ENCODE measurements at places on chromosomes 1 and 21.

DNA sequence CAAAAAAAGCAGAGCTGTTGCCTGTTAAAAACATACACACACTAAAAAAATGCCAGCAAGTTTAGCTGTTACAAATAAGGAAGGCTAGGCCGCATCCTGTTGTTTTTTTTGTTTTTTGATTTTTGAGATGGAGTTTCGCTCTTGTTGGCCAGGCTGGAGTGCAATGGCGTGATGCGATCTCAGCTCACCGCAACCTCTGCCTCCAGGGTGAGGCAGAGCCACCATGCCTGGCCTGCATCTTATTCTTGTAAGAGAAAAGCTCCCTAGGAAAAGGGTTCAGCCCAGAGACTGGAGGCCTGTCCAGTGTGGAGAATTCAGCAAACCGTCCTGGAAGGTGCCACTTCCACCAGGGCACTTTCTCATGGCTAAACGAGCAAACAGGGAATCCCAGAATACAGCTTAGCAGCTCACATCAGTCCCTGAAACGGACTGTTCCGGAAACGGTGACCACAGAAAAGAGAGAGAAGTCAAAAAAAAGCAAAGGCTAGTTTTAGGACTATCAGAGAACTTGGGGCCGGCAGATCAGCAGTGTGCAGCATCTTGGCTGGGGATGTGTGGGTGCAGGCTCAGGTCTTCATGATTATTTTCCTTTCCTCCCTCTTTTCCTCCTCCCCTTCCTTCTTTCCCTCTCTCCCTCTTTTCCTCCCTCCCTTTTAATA is 283.6 kb downstream of the AJAP1 start:
- DNase-seq, result no peak

DNA sequence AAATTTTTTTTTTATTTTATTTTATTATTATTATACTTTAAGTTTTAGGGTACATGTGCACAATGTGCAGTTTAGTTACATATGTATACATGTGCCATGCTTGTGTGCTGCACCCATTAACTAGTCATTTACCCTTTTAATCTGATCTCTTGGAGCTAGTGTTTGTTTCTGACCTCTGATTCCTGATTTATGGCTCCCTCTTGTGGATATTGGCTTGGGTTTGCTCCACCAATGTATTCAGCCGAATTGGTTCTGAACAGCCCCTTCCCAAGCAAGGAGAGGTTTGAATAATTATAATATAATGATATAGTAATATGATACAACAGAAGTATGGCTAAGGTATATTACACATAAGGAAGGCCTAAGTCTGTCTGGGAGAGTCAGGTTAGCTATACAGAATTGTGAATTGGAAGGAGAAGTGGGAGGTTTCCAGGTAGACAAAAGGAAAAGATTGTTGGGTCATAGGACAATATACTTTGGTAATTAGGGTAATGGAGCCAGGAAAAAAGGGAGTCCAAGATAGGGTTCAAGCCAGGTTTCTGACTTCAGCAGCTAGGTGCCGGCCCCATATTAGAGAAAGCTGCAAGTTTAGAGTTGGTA is 53.1 kb upstream of the HMCN1 start:
- no peak for DNase-seq

DNA sequence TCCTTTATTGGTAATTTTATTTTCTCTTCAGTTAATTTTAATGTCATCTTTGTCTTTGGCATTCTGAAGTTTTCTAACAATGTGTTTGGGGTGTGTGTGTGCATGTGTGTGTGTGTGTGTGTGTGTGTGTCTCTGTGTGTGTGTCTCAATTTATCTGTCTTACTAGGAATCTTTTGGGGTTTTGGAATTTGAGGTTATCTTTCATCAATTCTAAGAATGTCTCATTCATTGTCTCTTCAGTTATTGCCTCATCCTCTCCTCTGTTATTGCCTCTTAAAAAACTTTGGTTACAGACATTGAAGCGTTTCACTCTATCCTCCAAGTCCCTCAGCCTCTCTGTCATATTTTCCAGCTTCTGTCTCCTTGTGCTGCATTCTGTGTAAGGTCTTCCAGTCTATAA is 18.1 kb upstream of the SAMD13 start:
- no peak for DNase-seq

DNA sequence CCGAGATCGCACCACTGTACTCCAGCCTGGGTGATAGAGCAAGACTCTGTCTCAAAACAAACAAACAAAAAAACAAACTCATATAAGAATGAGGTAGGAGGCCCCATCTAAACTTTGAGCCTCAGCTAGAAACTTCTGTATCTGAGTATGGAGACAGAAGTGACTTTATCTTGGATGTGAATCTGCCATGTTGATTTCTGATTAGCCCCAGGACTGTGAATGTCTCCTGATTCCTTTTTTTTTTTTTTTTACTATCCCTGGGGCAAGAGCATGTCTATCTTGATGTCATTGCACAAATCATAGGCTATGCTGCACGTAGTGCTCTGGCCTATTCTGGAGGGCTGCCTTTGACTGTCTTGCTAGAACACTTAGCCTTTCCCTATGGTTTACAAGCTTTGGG is 211.0 kb downstream of the PTPRU start:
- DNase-seq, result no peak

DNA sequence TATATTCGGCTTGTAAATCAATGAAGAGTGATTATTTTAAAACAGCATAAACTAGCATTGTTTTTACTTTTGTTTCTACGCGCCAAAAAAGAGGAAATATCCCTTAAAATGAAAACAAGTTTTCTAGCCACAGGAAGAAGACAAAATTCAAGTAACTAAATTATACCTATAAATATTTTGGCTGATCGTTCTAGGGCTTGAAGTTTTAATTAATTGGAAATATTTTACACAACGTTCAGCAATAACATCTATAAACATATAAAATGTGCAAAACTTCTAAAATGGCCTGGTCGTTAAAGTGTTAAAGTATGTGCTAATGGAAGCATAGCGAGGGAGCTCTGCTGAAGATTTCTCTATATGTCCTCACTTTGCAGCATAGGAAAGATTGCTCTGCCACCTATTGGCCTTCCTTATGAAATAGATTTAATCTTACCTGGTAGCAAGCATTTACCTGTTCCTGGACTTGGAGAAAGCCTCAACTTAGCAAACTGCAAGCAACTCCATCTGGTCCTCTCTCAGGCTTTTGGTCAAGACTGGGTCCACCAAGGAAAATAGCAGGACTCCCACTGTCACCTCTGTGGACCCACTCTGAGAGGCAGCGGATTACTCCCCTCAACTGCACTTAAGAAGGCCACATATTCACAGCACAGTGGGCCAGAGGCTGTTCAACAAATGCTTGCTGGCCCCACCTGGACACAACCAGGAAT is 351.3 kb upstream of the RUNX1 start:
- no peak for DNase-seq

DNA sequence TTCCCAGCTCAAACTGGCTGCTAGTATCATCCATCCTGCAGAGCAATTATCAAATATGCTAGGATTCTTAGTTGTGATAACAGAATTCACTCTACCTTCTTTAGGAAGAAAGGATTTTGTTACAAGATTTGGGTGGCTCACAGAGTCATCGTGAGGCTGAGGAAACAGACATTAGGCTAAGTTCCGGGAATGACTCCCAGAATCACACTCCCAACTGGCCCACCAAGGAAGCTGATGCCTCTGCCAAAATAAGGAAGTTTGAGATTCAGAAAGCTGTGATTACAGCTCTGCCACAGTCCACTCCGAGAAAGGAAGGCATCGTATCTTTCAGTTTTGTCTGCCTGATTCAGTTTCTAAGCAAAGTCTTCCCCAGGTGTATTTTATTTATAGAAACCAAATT is 50.6 kb upstream of the LYPLAL1 start:
- no peak for DNase-seq

DNA sequence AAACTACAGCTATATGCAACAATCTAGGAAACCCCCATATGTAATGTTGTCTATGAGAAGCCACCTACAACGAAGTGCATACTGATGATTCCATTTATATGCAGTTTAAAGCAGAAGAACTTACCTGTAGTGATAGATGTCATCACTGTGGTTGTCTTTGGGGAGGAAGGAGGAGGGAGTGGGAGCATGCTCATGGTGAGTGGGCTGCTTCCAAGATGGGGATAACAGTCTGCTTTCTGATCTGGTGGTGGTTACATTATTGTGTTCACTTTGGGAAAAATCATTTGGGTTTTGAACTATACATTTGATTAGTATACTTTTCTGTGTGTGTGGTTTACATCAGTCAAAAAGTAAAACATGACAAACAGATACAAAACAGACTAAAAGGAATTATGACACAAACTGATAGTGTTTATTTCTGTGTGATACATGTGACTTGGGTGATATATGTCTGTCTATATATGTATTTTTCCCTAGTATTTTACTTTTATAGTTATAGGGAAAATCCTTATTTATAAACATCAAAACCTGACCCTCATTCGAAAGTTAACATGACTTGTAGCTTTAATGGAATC is 184.7 kb downstream of the VPS13D start:
- DNase-seq, result no peak

- no peak for DNase-seq
These were observed at the start of gene CLIC6 for GRCh38 chr21:34668803-34669148. TSS of gene CLIC6 (plus strand) at chr21:34668994. CDS start at chr21:34669389, 395 bp downstream.

DNA sequence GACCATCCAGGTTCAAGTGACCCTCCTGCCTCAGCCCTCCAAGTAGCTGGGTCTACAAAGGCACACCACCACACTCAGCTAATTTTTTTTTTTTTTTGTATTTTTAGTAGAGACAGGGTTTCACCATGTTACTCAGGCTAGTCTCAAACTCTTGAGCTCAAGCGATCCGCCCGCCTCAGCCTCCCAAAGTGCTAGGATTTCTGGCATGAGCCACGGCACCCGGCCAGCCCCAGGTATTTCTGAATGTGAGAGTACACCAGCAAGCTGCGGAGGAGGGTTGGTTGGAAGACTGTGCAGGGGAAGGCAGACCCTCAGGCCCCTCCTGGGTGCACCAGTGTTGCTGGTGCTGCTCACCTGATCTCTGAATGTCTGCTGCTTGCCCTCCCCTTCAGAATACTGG is 33.1 kb upstream of the SIM2 start:
- DNase-seq, result no peak

DNA sequence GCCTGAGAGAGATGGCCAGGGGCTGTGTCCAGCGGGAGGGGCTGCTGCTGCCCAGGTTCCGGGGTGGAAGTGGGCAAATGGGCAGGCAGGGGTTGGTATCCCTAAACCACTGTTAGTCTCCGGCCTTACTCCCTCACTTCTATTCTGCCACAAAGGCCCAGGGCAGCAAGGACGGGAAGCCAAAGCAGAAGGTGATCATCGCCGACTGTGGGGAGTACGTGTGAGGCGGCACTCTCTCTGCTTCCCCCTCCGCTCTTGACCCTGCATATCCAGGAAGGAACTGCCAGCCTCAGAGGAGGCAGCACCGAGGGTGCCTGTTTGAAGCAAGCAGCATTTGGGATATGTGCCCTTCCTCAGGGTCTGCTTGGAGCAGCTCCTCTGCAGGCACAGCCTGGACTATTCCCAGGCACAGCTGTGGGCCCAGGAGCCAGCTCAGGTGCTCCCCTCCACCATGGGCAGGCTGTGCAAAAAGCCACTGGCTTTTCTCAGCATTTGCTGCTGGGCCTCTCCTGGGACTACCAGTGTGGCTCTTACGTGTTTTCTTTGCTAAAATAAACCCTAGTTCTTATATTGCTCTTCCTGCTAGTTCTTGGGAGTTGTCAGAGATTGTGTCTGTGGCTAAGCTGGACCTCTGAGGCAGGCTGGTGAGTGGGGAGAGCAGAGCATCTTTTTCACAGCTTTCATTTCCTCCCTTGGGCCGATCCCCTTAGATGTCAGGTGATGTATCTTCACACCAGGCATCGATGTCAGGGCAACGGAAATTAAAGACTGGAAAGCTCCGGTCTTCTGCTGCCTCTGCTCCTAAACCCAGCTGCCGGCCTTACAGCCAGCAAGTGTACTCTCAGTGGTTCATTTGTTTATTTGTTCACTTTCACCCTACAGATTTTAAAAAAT is 14.7 kb downstream of the PPIE start:
- no peak for DNase-seq

GRCh38 chr1:244276646-244277045 is 175.1 kb downstream of the ADSS2 start:
- no peak for DNase-seq

- DNase-seq, result no peak
These were observed 2.9 kb downstream of the FLVCR1 start for GRCh38 chr1:212860713-212861581.

DNA sequence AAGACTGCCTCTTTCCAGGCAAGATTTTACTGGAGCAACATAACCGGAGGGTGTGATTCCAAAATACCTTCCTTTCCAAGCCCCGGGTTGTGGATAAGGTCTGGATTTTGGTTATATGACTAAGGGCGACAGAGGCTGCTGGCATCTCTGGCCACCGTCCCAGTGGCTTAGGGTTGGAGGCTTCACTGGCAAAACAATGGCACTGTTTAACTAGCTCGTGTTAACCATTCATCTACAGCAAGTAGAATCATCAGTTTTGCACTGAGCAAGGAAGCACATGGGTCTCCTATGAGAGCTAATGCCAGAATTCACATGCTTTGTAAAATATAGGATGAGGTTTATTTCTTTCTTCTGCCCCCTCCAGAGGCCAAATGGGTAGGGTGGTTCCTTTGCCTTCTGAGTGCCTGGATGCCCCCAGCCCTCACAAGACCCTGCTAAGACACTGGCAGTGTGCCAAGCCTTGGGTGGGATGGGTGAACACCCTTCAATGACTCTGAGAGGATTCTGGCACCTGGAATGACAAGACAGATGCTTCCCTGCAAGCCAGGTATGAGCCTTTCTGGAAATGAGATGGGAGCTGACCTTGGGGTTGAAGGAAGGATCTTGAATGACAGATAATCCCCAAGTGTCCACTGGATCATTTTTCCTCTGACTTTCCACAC is 36.8 kb downstream of the DHCR24 start:
- DNase-seq, result no peak

DNA sequence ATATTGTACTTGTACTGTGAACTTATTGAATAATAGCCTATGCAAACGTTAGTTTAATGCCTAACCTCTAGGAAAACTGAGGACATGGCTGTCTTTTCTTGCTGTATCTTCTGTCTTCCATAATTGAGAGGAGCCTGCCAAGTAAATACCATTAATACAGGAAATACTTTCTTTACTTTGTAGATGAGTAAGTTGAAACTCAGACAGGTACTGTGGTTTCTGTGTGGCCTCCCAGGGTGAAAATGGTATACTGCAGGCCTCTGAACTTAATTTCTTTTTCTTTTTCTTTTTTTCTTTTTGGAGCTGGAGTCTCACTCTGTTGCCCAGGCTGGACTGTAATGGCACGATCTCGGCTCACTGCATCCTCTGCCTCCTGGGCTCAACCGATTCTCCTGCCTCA is 208.8 kb upstream of the ADGRL4 start:
- no peak for DNase-seq

Measured in stimulated activated CD4-positive, alpha-beta T cell treated with anti-CD3 and anti-CD28 coated beads, Interleukin-12 subunit alpha, Interleukin-12 subunit beta, amount 100 ng/mL, for 24 hours (primary cell).